NCI-H1105 (cell line): ENCODE measurements at places on chromosomes 6 and 20.

DNA sequence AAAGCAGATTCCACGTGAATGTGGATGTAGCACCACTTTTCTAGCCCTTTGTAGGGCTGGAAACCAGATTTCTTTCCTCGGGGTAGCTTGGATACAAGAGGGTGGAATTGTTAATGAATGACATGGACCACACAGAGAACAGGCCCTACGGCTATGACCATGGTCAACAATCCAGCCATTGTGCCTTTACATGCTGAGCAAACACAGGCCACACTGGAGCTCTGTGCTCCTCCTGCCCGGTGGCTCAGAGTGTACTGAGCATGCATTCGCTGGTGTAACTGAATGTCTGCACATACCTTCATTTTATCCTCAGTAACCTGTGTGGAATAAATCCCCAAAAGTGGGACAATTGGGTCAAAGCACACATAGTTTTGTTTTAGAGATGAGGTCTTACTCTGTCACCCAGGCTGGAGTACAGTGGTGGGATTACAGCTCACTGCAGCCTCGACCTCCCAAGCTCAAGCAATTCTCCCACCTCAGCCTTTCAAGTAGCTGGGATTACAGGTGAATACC is 32.8 kb downstream of the LRP11 start:
- no peak for DNase-seq

- no peak for DNase-seq
These were observed 33.8 kb downstream of the BRPF3 start for GRCh38 chr6:36230371-36230770.

DNA sequence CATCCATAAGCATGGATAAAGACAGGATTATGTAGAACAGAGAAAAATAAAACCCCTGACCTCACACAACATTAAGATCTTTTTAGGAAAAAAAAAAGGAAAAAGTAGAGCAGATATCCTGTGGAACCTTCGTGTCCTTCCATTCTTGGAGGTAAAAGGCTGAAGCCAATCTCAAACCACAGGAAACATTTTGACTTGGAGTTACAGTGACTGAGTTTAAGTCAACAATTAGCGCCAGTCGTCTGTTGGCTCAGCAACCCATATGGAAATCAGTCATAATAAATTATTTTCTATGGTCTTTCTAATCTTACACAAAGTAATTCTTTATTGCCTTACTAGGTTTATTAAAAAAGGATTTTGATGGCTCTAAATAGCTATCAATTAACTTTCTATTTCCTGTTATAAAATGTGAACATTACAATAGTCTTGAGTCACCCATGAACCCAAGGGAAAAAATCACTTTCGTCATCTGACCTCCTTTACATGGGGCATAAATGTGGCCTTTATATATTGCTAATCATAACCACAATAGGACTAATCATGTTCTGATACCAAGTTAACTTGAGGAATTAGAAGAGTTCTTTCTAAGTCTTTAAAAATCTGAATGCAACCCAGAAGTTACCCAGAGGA is 592.9 kb downstream of the TFAP2B start:
- no peak for DNase-seq

GRCh38 chr6:110053395-110054240 is 75.5 kb downstream of the GPR6 start:
- peak; percentile 55 for DNase-seq

GRCh38 chr6:143598466-143599080 is 79.2 kb upstream of the PHACTR2 start:
- DNase-seq: no peak

DNA sequence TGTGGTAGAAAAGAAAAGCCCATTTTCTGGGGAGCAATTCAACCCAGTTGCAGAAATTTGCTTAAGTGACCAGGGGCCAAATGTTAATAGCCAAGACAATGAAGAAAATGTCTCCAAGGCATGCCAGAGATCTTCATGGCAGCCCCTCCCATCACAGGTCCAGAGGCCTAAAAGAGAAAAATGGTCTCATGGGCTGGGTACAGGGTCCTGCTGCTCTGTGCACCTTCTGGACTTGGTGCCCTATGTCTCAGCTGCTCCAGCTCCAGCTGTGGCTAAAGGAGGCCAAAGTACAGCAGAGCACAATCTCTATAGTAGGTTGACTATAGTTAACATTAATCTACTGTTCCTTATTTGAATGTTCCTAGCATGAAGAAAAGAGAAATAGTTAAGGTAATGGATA is 44.7 kb downstream of the FRK start:
- no peak for DNase-seq

DNA sequence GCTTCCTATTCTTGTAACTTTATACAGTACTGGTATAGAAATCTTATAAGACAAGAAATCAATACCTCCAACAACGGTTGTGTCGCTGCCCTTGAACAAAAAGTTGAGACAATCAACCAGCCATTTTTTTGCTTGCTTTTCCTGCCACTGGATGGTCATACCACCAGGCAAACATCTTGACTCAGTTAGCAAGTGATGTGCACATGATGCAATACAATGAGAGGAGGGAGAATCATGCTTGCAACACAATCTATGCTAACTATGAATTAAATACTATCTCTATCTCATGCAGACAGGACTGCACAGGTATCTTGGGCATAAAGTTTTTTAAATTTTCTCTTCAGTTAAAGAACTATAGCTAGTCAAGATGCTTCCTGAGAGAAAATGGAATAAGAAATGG is 877.7 kb upstream of the CITED2 start:
- DNase-seq: no peak

DNA sequence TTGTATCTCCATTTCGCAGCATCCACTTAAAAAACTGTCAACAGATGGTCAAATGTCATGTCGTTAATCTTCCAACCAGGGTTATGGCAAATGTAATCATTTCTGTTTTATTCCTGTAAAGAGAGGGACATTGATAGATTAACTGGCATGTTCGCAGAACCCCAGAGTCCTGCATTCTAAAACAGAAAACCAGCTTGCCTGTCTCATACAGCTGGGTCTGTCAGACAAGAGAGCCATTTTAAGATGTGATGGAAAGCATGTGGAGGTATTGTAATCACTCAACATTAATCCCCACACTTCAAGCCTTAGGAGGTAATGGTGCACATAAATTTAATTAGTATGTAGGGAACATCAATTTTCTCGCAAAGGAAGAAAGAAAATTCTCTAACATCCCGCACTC is 4.4 kb downstream of the SMLR1 start:
- no peak for DNase-seq

GRCh38 chr20:6061544-6061943 is 7.7 kb upstream of the LRRN4 start:
- DNase-seq: no peak

DNA sequence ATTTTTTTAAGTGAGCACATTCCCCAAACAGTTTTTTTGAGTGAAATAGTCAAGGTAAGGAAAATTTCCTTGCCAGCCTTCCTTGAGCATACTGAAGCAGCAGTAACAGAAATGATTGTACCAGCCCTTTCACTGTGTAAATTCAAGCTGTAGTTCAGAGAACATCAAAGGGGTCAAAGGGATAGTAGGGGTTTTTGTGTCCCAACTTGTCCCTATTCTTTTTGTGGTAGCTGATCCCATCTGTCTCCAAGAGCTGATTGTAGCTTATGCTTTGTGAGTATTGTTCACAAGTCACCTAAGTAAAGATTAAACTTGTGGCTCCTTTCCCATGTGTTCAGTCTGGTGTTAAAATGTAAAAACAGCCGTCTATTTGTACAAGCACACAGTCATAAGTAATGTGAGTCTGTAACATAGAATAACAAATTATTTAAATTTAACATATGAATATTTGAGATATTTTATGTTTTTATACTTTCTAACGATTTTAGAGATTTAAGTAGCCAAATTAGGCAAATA is 185.0 kb downstream of the CENPW start:
- no peak for DNase-seq

DNA sequence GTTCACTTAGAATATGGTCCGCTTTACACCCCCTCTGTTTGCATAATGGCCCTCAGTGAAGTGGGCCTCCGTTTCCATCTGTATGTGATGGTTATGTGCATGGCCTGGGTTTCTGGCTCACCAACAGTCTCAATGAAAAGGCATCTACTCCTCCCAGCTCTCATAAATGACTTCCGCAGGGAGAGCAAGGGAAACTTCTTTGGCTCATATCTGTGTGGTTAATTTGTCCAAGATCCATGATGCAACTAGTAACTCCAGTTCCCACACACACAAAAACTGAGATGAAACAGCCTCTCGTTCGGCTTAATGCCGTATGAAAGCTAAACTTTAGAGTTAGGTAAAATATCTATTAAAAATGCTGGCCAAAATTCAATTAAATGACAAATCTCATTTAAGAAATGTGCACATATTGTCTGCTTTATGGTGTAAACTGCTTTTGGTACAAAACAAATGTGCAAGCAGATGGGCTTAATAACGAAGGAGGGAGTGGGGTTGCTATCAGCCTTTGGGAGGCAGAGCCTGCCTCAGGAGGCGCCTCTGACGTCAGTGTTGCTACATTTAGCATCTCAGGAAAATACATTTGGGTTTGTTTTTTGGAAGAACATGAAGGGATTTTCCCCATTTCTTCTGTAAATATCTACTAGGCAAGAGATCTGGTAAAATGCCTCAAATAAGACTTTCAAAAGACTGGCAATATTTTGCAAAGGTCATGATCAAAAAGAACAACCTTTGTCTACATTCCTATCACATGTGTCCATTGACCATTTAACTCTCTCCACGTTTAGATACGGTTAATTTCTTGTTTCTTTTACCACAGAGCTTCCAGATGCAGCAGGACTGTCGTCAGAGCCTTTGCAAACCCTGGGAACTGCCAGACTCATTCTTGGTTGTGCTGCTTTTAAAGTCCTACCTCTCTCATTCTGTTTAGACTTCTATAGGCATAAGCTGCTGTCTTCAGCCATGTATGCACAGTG is 96.8 kb downstream of the ARMC2 start:
- no peak for DNase-seq

DNA sequence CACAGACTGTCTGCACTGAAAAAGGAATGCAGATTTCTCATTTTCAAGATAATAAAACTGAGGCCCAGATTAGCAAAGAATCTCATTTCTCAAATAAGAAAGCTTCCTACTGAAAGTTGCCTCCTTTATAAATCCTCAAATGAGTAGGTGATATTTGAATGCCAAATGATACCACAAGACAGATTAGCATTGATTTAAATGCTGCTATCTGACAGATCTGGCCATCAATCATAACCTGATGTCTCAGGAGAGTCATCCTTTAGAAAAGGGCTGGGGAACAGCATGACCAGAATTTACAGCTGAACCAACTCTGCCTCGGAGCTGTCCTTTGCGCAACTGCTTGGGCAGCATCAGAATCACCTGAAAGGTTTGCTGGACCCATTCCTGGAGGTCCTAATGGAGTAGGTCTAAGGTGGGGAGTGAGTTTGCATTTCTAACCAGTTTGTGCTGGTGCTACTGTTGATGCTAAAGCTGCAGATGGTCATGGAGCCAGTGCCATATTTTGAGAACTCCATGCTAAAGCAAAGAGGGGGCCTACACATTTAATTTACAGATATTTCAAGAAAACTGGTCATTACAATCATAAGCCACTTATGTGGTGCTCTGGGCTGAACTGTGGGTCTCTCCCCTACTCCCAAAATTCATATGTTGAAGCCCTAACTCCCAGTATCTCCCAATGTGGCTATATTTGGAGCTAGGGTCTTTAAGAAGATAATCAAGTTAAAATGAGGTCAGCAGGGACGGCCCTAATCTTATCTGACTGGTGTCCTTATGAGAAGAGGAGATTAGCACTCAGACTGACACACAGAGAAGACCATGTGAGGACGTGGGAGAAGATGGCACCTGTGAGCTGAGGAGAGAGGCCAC is 295.5 kb upstream of the JARID2 start:
- DNase-seq: no peak

DNA sequence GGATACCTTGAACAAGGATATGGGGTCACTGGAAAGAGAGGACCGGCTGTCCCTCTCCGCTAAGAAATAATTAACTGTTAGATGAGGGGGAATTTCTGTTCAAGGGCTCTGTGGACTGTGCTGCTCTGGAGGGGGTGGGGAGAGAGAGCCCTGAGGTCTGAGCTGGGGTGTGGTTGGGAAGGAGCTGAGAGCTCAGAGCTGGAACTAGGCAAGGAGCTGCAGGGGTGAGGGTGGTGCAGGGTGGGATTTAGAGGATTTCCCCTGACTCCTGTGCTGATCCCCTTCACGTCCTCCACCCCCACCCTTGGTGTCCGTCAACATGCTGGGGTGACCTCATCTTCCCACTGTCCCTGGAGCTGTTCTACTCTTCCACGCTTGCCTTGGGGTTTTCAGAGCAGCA is 52.5 kb downstream of the HLA-A start:
- no peak for DNase-seq

DNA sequence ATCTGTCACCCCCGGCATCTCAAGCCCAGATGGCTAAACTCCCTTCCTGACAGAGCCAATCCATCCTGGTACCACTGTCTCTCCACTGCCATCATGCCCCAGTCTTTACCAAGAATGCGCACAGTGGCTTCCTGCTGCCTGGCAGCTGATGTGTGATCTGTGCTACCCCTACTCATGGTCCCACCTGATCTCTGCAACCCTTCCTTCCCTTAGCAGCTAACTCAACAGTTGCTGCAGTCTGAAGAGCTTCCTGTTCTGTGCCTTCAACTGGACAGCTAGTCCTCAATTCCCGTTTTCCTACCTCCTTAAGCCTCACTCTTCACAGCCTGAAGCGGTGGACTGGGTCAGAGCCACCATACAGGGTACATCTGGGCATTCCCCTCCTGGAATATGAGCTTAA is 7.6 kb upstream of the FAM83C start:
- DNase-seq: no peak

DNA sequence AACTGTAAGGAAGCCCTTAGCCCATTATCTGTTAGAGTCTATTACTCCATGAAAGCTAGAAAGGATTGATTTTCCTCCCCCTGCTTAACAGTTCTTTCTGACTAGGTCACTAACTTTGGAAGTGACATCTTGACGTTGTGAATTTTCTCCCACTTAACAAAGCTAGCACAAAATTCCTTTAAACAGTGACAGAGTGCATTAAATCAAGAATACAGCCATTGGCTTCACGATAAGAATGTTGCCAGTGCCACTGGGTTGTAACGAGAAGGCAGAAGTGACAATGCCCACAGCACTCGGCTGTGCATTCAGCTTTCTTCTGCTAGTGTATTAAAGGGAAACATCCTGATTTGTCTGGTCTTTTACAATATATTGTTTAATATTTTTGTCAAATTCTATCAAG is 182.7 kb upstream of the DTNBP1 start:
- no peak for DNase-seq

DNA sequence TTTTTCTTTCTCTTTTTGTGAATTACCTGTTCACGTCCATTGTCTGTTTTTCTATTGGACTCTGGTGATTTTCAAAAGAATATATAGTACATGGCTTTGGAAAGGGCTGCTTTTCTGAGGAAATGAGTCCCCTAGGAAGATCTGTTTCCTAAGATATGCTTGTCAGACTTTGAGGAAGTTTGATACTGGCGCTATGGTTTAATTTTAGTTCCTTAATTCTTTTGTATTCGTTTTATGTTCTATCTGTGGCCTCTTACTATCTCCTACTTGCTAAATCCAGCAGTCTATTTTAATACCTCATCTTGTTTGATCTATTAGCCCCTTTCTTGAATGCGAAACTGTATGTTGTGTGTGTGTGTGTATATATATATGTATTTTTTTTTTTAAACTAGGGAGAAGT is 101.9 kb downstream of the LIN28B start:
- DNase-seq: no peak
